ENCODE measurements at places on chromosomes 3 and 15.

DNA sequence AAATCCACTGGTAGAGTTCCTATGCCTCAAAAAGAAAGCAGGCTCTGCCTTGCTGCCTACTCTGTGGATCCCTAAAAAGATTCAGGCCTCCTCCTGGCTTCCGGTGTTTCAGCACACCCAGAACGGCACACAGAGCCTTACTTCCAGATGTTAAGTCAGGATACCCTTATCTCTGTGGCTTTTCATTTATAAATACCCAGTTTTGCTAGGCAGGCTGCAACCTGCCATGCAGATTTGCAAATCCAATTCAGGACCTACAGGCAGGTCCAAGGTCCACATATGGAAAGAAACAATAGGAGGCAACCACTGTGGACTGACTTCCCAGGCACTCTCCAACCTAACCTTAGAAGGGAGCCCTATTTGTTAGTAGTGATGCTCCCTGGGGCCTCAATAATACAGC is 30.7 kb downstream of the EFL1 start:
- DNase-seq: no peak

DNA sequence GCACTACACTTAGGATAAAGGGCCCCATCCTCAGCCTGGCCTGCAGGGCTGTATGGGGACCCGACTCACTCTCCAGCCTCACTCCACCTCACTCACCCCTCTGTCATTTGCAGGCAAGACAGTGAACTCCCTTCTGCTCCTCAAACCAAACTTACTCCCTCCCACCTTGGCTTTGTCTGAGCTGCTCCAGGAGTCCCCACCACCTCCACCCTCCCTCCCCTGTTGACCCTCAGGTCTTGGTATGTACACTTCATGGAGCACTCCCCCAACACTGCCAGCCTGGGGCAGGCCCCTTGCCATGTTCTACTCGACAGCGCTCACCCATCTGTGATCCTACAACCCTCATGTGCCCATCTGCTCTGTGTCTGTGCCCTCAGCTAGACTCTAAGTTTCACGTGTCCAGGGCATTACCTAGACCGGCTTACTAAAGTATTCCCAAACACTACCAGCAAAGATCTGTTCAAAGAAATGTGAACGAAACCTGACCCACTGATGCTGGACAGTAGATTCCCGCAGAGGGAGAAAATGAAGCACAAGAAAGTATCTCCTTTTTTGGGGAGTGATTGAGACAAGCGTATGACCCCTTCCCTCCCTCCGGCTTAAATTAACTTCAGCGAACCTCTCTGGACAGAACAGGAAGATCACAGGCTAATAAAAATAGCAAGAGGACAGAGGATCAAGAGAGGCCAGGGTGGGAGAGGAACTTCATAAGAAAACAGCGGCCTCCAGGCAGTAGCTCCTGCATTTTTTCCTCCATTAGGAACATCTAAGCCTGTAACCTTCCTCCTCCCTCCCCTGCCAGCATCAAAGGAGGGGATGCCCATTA is 113.2 kb downstream of the RFTN1 start:
- DNase-seq: no peak

DNA sequence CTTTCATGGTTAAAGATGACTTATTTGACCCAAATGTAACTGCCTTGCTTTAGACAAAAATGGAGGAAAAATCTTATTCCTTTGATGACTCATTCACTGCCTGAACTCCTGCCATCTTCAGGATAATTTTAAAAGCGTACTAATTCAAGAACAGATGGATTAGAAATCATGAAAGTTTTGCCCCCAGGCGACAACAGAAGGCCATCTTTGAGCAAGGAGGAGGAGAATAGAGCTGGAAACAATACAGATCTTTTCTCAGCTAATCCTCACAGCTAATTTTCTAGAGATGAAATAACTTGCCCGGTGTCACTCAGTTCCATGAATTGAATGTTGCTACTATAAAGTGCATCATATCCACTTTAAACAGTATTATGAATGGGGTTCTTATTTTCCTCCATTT is 324.7 kb upstream of the RARB start:
- DNase-seq: no peak

- no peak for DNase-seq
Observed at GRCh38 chr3:37941608-37942508, 48.7 kb upstream of the VILL start.

GRCh38 chr15:84606653-84607120 is 5.9 kb downstream of the ZSCAN2 start:
- no peak for DNase-seq

- no peak for DNase-seq
Observed at GRCh38 chr3:188310270-188310710, 156.3 kb downstream of the LPP start.

GRCh38 chr3:11508346-11509172 is 135.2 kb downstream of the VGLL4 start:
- no peak for DNase-seq

DNA sequence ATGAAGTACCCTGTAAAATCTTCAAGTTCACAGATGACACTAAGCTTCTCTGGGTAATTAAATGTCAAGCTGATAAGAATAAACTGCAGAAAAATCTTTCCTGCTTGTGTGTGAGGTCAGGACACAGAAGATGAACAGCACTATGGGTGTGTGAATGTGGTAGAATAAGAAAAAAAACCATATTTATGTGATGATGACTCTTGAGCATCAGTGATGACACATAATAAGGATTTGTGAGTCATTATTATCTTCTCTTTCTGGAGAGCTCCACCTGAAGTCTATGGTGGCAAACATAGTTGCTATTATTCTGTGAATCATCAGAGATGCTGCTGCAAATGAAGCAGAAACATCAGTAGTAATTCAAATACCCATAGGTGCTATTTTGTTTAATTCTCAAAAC is 422.4 kb downstream of the DIPK2A start:
- no peak for DNase-seq

All from pulmonary artery endothelial cell (primary cell).